Hair follicle dermal papilla cell (primary cell): ENCODE measurements at places on chromosomes 5 and 9. TPM values are rescaled to one million over a fixed set of nuclear protein-coding genes. Genes with fewer than 3 reads are reported as not detected.

ADGRV1 gene
- under 0.01 and 0.24 TPM in 2 replicates for total RNA-seq

ANKRD31 gene
- total RNA-seq: 0.24 and 0.32 TPM in 2 replicates

PLPP1 gene
- 156 and 228 TPM in 2 replicates for total RNA-seq

FOXI1 gene
- total RNA-seq: not detected in 2 replicates

PLPP6 gene
- 7.5 and 8.5 TPM in 2 replicates for total RNA-seq
